ENCODE measurements at places on chromosomes 3 and 15. TPM values are rescaled to one million over a fixed set of nuclear protein-coding genes. Genes with fewer than 3 reads are reported as not detected.

- no peak for DNase-seq
These were observed 3.7 kb downstream of the CHRNA3 start for GRCh38 chr15:78617076-78617475.

- DNase-seq, result no peak
These were observed 35.1 kb downstream of the MYH15 start for GRCh38 chr3:108475220-108475782.

EPHA6 gene
- 7.3 TPM for total RNA-seq

GFM1 gene
- total RNA-seq, result 58.0 TPM

SFMBT1 gene
- total RNA-seq, result 8.0 TPM
